Natural killer cell treated with Interleukin-12 subunit alpha and Interleukin-12 subunit beta and Interleukin-15 and Interleukin-18, amount 100 ng/mL, for 72 hours (primary cell): ENCODE measurements at places on chromosomes 6 and 20. TPM values are rescaled to one million over a fixed set of nuclear protein-coding genes. Genes with fewer than 3 reads are reported as not detected.

DNA sequence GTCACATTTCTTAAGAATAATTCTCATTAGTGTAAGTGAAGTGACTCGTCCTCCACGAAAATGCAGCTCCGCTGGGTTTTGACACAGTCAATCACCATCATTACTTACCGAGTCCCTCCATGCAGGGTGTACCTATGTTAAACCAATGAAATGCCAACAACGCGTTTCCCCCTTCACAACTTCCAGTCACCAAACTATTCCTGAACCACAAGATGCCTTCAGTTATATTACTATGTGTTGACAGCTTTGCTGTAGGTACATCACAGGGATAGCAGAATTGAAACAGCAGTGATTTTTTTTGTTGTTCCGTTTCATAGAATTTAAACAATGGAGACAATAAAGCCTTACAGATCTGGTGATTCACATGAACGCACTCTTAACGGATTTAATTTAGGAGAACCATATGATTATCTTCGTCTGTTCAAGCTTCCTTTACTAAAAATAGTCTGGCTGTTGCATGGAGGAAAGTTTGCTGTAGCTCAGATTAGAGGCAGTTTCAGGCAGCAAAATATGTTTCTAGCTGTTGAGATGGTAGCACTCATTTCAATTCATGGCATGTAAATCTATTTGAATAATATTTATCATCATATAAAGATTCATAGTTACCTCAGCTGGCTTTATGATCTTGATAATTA is 652.8 kb downstream of the PRKN start:
- no peak for DNase-seq
- H3K36me3 ChIP-seq: no peaks in the 10 kb centered on the region
- H3K27ac ChIP-seq: no peak overlapping the region
- H3K4me3 ChIP-seq: no peak overlapping the region
- H3K27me3 ChIP-seq: no peaks in the 10 kb centered on the region
- no peaks in the 10 kb centered on the region for H3K4me1 ChIP-seq

DNA sequence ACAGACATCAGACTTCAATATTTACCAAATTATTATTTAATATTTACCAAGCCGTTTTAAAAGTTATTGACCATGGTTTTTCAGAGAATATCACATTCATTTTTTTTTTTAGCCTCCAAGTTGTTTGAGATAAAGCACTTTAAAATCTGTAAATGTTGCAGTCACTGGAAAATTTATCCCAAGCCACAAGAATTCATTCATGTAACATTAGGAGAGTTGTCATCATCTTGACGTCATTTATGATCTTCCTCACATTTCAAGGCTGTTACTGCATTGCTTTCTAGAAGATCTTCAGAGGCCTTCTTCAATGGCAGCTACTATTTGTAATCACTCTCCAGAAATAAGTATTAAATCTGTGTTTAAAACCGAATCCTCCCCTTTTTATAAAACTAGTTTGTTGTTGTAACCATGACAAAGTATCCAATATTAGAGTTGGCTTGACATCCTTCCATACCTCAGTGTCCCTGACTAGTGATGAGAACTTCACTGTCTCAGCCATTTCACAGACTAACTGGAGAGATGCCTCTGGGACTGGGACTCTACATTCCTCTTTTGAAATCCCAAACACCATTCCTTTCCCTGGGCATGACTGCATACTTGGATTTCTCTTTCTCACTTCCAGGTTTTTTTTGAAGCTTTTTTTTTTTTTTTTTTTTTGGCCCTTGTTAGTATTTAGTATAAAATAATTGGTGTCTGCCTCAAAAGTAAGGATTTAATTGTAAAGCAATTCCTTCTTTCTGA is 100.1 kb downstream of the ZFAND3 start:
- H3K36me3 ChIP-seq: peaks cover 10% of the 10 kb centered on the region
- no peak for DNase-seq
- H3K27me3 ChIP-seq: no peaks in the 10 kb centered on the region
- peaks cover 39% of the 10 kb centered on the region for H3K4me1 ChIP-seq

- no peaks in the 10 kb centered on the region for H3K36me3 ChIP-seq
- no peaks in the 10 kb centered on the region for H3K27me3 ChIP-seq
- no peak overlapping the region for H3K27ac ChIP-seq
- H3K4me3 ChIP-seq: no peak overlapping the region
- peaks cover 21% of the 10 kb centered on the region for H3K4me1 ChIP-seq
Measured at GRCh38 chr20:5510446-5510845, 193.7 kb upstream of the PROKR2 start.

RAB44 gene
- total RNA-seq: 4.1 TPM
